ENCODE measurements at places on chromosomes 5 and 9. TPM values are rescaled to one million over a fixed set of nuclear protein-coding genes. Genes with fewer than 3 reads are reported as not detected.

Gene MOB3B
- total RNA-seq: 6.0 TPM

Gene GALNT12
- 7.0 TPM for total RNA-seq

Gene WDR31
- 0.33 TPM for total RNA-seq

Gene RBM18
- total RNA-seq: 5.5 TPM

Gene ANKRD18A
- total RNA-seq: 0.98 TPM

Gene CCDC69
- 2.8 TPM for total RNA-seq
